ENCODE measurements at places on chromosomes 11 and 22. TPM values are rescaled to one million over a fixed set of nuclear protein-coding genes. Genes with fewer than 3 reads are reported as not detected.

DNA sequence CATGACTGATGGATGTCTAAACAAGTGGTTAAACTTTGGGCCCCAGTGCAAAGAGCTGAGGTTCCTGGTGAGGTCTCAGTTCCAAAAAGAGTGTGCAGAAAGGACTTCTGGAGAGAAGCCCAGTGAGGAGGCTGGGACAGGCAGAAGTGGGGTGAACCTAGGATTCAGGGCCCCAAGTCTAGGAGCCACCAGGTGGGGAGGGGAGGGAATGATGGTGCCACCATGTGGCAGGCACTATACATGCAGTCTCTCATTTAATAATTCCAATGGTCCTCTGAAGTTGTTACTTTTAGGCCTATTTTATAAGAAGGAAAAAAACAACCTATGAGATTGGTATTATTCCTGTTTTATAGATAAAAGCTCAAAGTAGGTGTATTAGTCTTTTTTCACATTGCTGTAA lies 102.0 kb downstream of the INSC start:
- no peak for DNase-seq

LRP4 gene
- total RNA-seq, result 30.8 TPM

GRAP2 gene
- total RNA-seq, result 2.8 TPM

MS4A6A gene
- 106 TPM for total RNA-seq

DNA sequence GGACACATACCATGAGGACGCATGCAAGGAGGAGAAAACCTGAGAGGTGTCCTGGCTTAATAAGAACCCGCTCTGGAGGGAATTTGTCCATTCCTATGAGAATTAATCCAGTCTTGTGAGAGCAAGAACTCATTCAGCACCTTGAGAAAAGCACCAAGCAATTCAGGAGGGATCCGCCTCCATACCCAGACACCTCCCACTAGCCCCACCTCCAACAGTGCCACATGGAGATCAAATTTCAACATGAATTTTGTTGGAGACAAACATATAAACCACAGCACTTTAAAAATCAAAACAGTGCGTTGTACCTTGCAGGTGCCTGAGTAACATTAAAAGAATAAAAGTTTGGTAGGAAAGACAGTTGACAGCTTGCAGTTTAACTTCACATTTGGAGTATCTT lies 11.4 kb downstream of the UBE4A start:
- no peak for DNase-seq

DNA sequence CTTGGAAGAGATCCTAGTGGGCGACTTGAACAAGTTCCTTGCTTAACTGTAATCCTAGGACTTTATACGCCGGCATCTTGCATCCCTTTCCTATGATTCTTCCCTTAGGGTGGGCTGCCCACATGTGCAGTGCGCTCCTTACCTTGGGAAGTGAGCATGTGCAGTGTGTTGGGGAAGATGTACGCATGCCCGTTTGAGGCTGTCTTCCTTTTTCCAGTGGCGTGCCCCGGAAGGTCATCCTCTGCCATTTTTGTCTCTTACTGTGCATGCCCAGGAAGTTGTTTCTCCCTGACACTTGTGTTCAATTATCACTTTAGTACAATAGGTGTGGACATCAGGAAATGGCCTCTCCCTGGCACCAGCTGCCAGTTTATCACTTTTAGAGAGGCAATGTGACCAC lies 936.5 kb downstream of the TBC1D22A start:
- no peak for DNase-seq

GRCh38 chr22:46377525-46378425 lies 42.3 kb downstream of the TRMU start:
- DNase-seq, result peak; percentile 54

GRCh38 chr22:42343121-42343454 lies 72.6 kb upstream of the TCF20 start:
- DNase-seq, result peak; percentile 58

- DNase-seq, result no peak
Measured at GRCh38 chr11:18312663-18313420, 9.1 kb downstream of the HPS5 start.

DNA sequence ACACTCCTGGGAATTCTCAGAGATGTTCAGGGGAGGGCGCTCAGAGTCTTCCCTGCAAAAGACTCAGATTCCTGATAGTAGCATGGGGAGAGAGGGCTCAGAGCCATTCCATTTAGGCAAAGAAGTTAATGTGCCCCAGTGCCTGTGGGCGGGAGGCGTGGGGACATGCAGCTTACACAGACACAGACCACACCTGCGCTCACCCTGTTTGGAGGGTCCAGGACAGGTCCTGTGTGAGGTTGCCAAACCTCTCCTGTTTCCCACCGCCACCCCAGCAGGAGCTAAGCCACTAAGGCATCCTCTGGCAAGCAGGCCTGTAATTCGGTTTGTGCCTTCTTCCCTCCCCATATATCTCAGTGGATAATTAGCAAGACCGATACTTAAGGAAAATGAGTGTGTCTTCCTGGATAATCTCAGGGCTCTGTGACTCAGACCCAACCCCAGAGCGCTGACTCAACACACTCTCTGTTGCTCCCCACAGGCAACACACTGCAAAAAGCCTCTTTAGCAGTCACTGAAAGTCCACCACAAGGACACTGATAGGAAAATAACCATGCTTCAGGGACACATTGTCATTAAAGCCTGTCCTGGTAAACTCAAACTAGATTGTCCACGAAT lies 118.9 kb upstream of the LMO1 start:
- DNase-seq, result no peak

GRCh38 chr11:102762361-102762767 lies 18.1 kb downstream of the MMP10 start:
- no peak for DNase-seq

PNPLA5 gene
- total RNA-seq, result not detected
